Naive thymus-derived CD4-positive, alpha-beta T cell (primary cell): ENCODE measurements at places on chromosomes 12 and 14. TPM values are rescaled to one million over a fixed set of nuclear protein-coding genes. Genes with fewer than 3 reads are reported as not detected.

- no peaks in the 10 kb centered on the region for H3K27me3 ChIP-seq
- H3K4me1 ChIP-seq: no peaks in the 10 kb centered on the region
- H3K36me3 ChIP-seq: no peaks in the 10 kb centered on the region
- no peak for DNase-seq
- no peak overlapping the region for H3K27ac ChIP-seq
Observed at GRCh38 chr12:127245437-127245836, 1021.5 kb upstream of the TMEM132C start.

GRCh38 chr12:48965298-48965838 is 6.2 kb downstream of the WNT10B start:
- H3K4me3 ChIP-seq: no peak overlapping the region
- no peak overlapping the region for H3K27ac ChIP-seq
- peaks cover 2% of the 10 kb centered on the region for H3K27me3 ChIP-seq
- peaks cover 5% of the 10 kb centered on the region for H3K4me1 ChIP-seq

DNA sequence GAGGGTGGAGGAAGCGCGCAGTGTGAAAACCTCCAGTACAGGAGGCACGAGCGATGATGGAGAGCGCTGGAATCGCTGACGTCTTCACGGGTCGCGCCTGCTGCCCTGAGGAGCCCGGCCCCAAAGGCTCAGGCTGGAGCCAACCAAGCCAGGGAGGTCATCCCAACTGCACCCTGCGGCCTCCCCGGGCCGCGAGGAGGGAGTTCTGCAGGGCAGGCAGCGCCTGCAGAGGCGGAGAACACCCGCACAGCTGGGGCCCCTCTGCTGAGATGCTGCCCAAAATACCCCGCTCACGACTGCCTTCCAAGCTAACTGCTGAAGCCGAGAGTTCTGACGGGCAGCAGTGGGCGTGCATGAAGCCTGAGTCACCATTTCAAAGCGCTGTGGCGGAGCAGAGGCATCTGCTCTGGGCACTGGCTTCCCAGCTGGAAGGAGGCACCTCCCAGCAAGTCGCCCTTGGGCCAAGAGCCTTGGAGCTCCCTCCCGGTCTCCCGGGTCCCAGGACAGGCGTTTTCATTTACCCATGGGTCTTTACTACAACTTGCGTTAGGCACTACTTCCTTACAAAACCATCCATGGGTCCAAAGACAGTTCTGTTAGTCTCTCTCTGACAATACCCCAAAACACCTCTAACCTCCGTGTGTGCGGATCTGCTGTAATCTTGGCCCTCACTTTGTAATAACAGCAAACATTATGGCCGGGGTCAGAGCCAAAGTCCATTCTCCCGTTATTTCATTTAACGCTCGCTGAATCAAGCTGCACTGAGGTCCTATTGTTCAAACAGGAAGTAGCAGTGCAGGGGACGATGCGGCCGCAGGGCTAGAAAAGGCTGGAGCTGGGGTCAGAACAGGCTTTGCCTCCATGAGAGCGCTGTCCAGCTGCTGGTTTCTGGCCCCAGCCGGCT is 60.1 kb upstream of the RIMBP2 start:
- peaks cover 8% of the 10 kb centered on the region for H3K4me1 ChIP-seq
- H3K36me3 ChIP-seq: no peaks in the 10 kb centered on the region
- H3K27me3 ChIP-seq: no peaks in the 10 kb centered on the region
- peak overlapping the region; percentile 57 for H3K4me3 ChIP-seq
- no peak overlapping the region for H3K27ac ChIP-seq

GRCh38 chr14:104676694-104677511 is 12.5 kb upstream of the INF2 start:
- H3K27me3 ChIP-seq: no peaks in the 10 kb centered on the region
- peak overlapping the region; percentile 72 for H3K4me3 ChIP-seq
- H3K36me3 ChIP-seq: no peaks in the 10 kb centered on the region
- H3K27ac ChIP-seq: peak overlapping the region; percentile 40

- H3K27ac ChIP-seq: no peak overlapping the region
- no peak overlapping the region for H3K4me3 ChIP-seq
- H3K4me1 ChIP-seq: no peaks in the 10 kb centered on the region
- no peak for DNase-seq
- H3K27me3 ChIP-seq: no peaks in the 10 kb centered on the region
- no peaks in the 10 kb centered on the region for H3K36me3 ChIP-seq
Observed at GRCh38 chr14:88937706-88938105, 113.3 kb downstream of the TTC8 start.

- peaks cover 49% of the 10 kb centered on the region for H3K36me3 ChIP-seq
- no peaks in the 10 kb centered on the region for H3K4me1 ChIP-seq
- peak; percentile 2 for DNase-seq
- no peaks in the 10 kb centered on the region for H3K27me3 ChIP-seq
Observed at GRCh38 chr14:90301668-90302090, 30.1 kb downstream of the NRDE2 start.

- H3K27ac ChIP-seq: no peak overlapping the region
- H3K4me1 ChIP-seq: no peaks in the 10 kb centered on the region
- no peaks in the 10 kb centered on the region for H3K36me3 ChIP-seq
- no peak overlapping the region for H3K4me3 ChIP-seq
Observed at GRCh38 chr12:31508436-31509150, 82.3 kb downstream of the DENND5B start.

DNA sequence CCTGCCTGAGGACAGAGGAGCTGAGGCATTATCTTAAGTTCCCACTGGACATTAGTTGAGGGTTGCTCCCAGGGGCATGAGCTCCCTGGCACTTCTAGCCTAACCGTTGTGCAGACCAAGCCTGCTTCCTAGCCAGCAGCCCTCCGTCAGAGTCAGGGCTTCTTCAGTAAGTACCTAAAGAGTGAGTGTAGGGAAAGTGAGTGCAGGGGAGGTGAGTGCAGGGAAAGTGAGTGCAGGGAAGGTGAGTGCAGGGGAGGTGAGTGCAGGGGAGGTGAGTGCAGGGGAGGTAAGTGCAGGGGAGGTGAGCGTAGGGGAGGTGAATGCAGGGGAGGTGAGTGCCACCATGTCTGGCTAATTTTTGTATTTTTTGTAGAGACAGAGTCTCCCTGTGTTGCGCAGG is 190.5 kb downstream of the ESRRB start:
- no peak overlapping the region for H3K4me3 ChIP-seq
- no peaks in the 10 kb centered on the region for H3K36me3 ChIP-seq
- no peaks in the 10 kb centered on the region for H3K27me3 ChIP-seq
- no peaks in the 10 kb centered on the region for H3K4me1 ChIP-seq

- H3K27ac ChIP-seq: no peak overlapping the region
- H3K4me1 ChIP-seq: no peaks in the 10 kb centered on the region
- H3K36me3 ChIP-seq: no peaks in the 10 kb centered on the region
- DNase-seq: peak; percentile 20
Observed at GRCh38 chr14:50714450-50715073, 46.5 kb upstream of the SAV1 start.

DNA sequence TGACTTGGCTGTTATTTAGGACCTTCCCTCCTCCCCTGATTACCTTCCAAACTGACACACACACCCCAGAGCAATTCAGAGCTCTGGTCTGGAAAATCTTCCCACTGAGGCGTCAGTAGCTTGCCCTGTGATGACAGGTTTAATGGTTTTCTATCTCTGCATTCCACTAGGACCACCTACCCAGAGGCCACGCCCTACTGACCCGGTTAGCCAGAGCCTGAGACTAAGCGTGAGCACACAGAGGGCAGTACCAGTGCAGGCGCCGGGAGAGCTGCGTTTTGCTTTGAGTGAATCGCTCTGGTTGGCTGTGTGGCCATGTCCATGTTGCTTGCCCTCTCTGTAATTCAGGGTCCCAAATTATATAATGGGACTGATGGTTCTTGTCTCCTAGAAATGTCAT is 36.2 kb upstream of the ATP2A2 start:
- no peak for DNase-seq
- H3K4me3 ChIP-seq: no peak overlapping the region
- no peak overlapping the region for H3K27ac ChIP-seq
- H3K36me3 ChIP-seq: no peaks in the 10 kb centered on the region
- no peaks in the 10 kb centered on the region for H3K27me3 ChIP-seq
- H3K4me1 ChIP-seq: no peaks in the 10 kb centered on the region

- DNase-seq: no peak
- no peaks in the 10 kb centered on the region for H3K27me3 ChIP-seq
- H3K27ac ChIP-seq: peak overlapping the region; percentile 72
- H3K4me1 ChIP-seq: peaks cover 55% of the 10 kb centered on the region
- H3K36me3 ChIP-seq: peaks cover 1% of the 10 kb centered on the region
Observed at GRCh38 chr14:74836251-74836960, 39.5 kb downstream of the PROX2 start.

DNA sequence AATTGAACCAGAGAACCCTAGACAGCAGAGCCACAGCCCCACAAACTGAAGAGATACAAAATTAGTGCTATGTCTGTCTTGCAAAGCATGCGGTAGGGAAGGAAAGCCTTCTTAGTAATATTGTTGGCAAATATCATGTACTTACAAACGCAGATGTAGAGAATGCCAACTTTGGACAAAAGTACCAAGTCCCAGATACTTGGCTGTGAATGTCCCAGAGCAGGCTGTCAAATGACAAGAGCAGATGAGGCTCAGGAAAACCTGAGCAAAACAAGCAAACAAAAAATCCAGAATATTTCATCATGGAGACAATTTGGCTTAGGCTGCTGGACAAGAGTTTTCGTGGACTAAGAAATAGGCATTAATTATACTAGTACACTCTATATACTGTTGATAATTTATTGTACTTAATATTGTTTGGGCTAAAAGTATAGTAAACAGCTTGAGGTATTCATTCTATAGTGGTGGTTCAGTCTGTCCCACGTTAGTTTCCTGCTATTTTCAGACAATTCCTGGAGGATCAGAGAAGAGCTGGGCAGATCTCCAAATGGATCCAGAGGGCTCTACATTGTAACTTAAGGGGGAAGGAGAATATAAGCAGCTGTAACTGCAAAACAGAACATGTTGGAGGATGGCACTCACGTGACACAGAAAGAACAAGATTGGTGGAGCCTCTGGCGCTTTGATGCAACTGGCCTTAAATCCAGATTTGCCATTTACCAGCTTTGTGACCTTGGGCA is 329.8 kb downstream of the ATP23 start:
- no peak overlapping the region for H3K4me3 ChIP-seq
- no peak for DNase-seq
- H3K27ac ChIP-seq: no peak overlapping the region
- H3K27me3 ChIP-seq: no peaks in the 10 kb centered on the region
- no peaks in the 10 kb centered on the region for H3K4me1 ChIP-seq

DNA sequence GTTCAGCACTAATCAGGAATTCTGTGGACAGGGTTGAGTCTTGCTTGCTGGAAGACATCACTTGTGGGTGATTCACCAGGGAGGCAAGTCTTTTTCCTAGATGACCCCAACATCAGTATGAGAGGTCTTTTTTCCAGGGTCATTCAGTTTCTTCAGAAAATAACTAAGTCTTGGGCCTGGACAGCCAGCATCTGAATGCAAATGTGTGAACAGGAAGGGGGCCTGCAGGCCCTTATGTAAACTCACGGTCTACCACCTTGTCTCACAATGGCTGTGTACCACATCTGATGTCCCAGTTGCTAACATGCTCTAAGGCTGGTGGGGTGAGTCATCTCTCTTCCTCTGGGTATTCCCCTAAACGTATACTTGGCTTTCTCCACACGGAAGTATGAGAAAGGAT is 79.2 kb downstream of the HECTD4 start:
- H3K4me1 ChIP-seq: no peaks in the 10 kb centered on the region
- no peaks in the 10 kb centered on the region for H3K36me3 ChIP-seq
- no peak overlapping the region for H3K4me3 ChIP-seq

DNA sequence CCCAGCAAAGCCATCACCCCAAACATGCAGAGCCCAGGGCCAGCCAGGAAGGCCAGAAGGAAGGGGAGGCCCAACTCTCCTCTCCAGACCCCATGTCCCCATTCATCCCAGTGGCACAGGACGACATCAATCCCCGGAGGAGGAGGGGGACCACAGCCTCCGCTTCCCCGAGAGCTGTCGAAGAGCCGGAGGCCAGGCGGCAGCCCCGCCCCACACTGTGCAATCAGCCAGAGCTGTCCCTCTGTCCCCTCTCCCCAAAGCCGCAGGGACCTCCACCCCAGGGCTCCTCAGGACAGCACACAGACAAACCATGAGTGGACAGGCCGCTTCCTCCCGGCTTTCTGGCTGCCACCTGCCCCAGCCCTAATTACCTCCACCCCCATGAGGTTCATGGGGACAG is 16.8 kb downstream of the RAB35 start:
- H3K27me3 ChIP-seq: no peaks in the 10 kb centered on the region
- no peak overlapping the region for H3K4me3 ChIP-seq
- H3K27ac ChIP-seq: no peak overlapping the region
- no peak for DNase-seq
- H3K4me1 ChIP-seq: peaks cover 12% of the 10 kb centered on the region

- H3K36me3 ChIP-seq: no peaks in the 10 kb centered on the region
Observed at GRCh38 chr12:102756530-102756929, 160.5 kb downstream of the PAH start.

DNA sequence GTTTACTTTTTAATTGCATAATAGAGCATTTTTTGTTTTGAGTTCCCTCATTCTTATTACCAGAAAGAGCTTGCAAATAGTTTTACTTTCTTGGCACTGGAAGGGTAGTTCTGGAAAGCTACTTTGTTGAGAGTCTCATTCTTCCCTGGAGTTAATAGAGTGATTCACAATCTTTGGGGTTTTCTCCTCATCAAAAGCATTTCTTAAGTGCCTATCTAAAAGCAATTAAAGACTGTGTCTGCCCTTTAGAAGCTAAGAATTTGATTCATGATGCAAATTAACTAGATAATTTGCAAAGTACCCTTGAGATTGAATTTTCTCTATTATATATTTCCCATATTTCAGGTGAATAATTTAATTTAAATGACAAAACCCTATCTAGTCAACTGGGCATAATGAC is 8.1 kb upstream of the BMAL2 start:
- H3K4me1 ChIP-seq: no peaks in the 10 kb centered on the region
- H3K27me3 ChIP-seq: no peaks in the 10 kb centered on the region
- no peak for DNase-seq
- H3K27ac ChIP-seq: no peak overlapping the region

- H3K27ac ChIP-seq: no peak overlapping the region
- no peaks in the 10 kb centered on the region for H3K27me3 ChIP-seq
- no peaks in the 10 kb centered on the region for H3K4me1 ChIP-seq
- no peak for DNase-seq
Observed at GRCh38 chr14:53571641-53572328, 384.8 kb downstream of the BMP4 start.

- H3K4me3 ChIP-seq: no peak overlapping the region
- DNase-seq: no peak
- no peaks in the 10 kb centered on the region for H3K36me3 ChIP-seq
- H3K27ac ChIP-seq: no peak overlapping the region
- no peaks in the 10 kb centered on the region for H3K27me3 ChIP-seq
- H3K4me1 ChIP-seq: no peaks in the 10 kb centered on the region
Observed at GRCh38 chr14:104439625-104440024, 139.9 kb upstream of the C14orf180 start.

DNA sequence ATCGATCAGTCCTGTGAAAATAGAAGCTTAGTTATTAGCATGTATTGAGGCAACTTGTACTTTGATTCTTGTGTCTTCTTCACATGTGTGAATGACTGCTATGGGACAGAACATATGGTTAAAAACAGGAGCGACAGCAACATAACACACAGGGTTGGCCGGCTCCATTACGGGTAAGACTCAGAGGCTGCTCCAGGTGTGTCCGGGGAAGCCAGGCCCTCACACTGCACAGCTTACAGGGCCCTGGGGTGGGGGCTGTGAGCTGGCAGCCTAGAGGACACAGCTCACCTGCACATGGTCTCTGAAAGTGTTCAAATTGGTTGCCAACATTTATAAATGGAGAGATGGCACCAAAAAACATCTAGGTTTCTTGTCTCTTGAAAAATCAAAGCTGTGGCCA is 31.1 kb downstream of the TCHP start:
- H3K36me3 ChIP-seq: peaks cover 76% of the 10 kb centered on the region
- no peaks in the 10 kb centered on the region for H3K4me1 ChIP-seq

The EPYC gene
- total RNA-seq: not detected

The CORO1C gene
- total RNA-seq: 71.8 TPM

The SCNN1A gene
- total RNA-seq: 1.6 TPM

The DPY19L2 gene
- 3.0 TPM for total RNA-seq

The NKX2-1 gene
- total RNA-seq: not detected

The COX8C gene
- total RNA-seq: not detected

The TMEM30B gene
- 11.2 TPM for total RNA-seq

The RPL10L gene
- total RNA-seq: not detected in 2 replicates

The OR5AU1 gene
- not detected for total RNA-seq
